ENCODE measurements at places on chromosomes 6 and 20.

DNA sequence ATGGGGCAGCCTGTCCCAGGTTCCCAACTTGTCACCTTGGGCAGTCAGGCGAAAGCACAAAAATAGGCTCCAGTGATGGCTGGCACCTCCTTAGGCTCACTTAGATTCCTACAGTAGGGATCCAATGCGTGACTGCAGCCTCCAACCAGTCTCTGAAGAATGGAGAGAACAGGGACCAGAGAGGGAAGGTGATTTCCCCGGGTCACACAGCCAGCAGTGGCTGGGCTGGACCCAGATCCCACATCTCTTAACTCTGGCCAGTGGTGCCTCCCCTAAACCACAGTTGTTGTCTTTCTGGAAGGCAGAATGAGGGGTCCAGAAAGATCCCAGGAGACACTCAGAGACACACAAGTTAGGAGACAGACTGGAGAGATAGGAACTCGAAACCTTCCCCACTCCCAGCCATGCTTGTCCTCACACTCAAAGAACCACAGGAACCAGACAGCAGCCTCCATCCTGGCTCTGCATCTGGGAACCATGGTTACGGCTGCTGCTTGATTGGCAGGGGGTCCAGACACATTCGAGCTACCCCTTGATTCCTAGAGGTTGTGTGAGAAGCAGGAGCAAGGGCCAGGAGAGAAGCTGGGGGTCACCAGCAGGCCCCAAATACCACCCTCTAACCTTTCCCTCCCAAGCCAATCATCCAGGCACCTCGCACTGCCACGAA, 33.1 kb upstream of the SIRPA start:
- DNase-seq: no peak

GRCh38 chr6:50791900-50792508, 26.7 kb upstream of the TFAP2B start:
- DNase-seq: peak; percentile 15

DNA sequence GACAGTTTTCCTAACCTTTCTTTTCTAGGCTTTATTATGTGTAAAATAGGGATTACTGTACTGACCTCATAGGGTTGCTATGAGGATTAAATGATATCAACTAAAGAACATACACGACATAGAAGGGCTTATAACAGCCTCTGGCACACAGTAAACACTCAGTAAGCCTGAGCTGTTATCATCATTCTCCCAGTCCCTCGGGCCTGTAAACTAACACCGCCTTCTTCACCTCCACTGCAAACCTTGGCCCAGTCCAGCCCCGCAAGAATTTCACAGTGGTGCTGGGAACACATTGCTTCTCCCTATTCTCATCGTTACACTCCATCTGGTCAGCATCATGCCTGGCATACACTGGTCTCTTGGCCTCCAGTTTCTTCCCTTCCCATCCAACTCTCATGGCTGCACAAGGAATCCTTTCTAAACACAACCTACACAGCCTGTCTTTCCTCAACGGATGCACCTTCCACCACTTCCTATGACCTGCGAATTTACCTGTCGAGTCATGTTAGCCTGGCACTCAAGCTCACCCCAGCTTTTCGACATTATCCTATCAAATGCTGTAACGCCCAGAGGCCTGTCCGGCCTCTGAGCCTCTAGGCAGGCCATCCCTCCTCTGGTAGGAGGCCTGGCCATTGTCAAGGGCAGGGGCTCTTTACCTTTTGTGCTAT, 92.1 kb downstream of the FYN start:
- no peak for DNase-seq

- no peak for DNase-seq
Measured at GRCh38 chr6:45001663-45002062, 326.5 kb upstream of the RUNX2 start.

GRCh38 chr20:6766433-6766832, 1.1 kb upstream of the BMP2 start:
- no peak for DNase-seq

GRCh38 chr20:53390770-53391169, 202.9 kb downstream of the ZNF217 start:
- DNase-seq: no peak

DNA sequence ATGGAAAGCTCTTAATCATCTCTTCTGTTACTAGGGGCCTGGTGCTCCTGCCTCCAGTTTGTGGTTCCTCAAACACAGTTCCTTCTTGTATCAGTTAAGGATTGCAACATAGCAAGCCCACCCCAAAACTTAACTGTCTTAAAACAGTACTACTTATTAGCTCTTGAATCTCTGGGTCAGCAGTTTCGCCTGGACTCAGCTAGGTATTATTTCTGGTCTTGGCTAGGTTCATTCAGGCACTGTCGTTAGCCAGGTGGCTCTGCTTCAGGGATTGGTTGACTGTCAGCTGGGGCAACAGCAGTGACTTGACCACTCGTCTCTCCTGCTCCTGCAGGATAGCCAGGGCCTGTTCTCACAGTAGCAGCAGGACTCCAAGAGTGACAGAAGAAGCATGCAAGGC, 30.0 kb upstream of the RALY start:
- DNase-seq: no peak

GRCh38 chr6:110557199-110557598, 80.8 kb upstream of the SLC22A16 start:
- no peak for DNase-seq

- DNase-seq: no peak
Measured at GRCh38 chr6:1015825-1016224, 296.1 kb upstream of the FOXQ1 start.

DNA sequence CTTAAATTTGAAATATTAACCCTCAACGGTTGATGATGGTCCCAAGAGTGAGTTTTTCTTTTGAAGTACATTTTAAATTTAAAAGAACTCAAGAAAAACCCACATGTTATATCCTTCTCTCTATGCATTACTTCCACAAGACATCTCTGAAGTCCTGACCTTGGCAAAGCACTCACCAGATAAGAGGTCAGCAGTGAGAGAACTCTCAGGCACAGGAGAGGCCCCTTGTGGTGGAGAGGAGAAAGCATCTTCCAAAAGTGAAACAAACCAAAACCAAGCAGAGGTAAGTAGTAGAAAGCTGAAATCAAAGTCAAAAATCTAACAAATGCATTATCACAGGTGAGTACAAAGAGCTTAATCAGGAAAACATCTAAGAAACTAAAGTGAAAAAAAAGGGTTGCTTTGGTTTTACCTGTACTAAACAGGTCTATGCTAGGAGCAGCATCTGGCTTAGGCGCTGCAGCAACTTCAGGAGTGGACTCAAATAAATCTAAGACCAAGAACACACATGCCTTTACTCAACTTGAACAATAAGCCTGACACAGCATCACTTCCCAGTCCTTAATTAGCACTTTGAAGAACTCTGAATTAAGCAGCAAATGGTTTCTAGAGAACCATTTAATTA, 80.5 kb downstream of the PRSS35 start:
- no peak for DNase-seq

DNA sequence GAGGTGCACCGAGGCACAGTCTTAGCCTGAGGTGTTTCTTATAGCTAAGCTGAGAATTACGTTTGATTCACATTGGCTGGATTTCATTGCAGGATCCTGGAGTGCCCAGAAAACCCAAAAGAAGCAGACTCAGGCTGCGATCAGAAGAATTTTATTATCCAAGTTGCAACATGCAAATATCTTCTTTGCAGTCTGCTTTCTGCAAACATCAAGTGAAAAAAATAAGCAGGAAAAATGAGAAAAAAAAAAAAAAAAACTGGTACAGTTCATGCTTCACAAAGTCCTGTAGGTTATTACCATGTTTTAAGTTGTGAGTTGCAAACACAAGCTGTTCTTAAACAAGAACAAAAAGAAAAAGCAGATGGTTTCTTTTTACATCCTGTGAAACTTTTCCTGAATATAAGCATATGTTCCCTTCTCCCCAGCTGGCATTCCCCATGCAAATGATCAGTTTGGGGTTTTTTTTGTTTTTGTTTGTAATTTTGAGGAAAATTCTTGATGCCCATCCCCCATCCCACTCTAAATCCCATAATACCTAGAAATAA, 349.0 kb downstream of the CBLN4 start:
- DNase-seq: no peak

GRCh38 chr6:3887150-3887700, 38.1 kb downstream of the FAM50B start:
- no peak for DNase-seq

DNA sequence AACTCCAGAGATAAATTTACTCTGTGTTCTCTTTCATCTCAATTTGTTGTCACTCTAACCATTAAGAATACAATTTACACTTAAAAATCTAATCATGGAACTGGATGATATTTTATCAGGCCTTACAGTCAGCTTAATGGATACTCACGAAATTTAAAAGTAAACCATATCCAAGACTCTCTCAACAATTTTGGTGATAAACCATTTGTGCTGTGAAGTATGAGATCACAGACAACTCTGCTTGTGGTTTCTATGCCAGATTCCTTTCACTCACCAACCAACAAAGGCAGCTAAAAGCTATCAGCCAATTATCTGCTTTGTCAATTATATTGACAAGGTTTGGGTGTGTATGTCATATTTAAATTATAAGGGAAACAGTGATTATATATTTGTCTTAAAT, 155.8 kb downstream of the TRDN start:
- no peak for DNase-seq

DNA sequence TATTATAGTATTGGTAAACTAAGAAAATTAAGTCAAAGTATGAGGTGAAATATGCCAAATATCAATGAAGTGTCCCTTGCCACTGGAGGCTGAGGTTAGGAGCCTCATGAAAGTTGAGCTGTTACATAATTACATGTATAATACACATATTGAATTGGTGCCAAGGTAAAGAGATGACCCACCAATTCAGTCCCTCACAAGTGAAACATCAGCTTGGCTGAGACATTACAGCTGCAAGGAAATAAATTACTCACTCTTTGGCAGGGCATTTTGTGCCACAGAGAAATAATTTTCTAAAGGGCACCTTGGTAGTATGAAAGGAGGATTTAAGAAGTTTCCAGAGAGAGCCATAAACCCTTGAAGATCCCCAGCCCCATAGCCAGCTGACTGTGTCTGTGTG, 127.4 kb downstream of the ADGRG6 start:
- DNase-seq: no peak

DNA sequence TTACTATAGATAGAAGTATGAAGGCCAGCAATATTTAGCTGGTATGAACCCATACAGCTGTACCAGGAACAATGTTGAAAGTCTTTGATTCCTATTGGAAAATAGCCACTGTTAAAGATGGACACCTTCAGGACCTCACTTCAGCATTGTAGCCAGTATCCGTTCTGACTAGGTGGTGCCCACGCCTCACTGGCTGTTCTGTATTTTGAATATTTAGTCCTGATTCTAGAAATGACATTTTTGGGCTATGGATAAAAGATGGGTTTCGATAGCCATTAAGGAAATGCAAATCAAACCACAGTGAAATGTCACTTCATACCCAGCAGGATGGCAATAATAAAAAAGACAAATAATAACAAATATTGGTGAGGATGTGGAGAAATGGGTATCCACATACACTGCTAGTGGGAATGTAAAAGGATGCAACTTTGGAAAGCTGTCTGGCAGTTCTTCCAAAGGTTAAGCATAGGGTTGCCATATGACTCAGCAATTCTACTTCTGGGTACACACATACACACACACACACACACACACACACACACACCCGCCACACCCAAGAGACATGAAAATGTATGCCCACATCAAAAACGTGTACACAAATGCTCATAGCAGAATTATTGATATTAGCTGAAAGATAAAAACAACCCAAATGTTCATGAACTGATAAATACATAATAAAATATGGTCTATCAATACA, 56.8 kb downstream of the UTRN start:
- DNase-seq: no peak

DNA sequence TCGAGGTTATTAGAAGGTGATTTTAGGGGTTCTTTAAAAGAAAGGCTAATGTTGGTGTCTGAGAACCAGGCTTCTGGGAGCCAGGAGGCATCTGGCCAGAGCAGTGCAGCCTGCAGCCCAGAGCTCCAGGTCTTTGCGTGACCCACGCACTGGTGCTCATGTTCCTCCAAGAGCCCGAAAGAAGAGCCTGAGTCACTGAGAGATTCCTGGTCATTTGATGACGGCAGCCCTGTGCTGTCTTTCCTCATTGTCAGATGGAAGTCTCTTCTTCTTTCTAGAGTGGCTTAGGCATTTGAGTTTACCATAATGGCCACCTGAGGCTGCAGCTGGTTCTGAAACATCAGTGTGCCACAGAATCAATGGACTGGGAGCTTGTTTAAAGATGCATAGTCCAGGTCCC, 46.4 kb downstream of the CD109 start:
- DNase-seq: no peak

GRCh38 chr6:116511424-116512110, at the start of gene CALHM5:
CALHM5 (plus strand) TSS chr6:116511639; CDS start chr6:116511697, 58 bp downstream.
- peak; percentile 67 for DNase-seq

DNA sequence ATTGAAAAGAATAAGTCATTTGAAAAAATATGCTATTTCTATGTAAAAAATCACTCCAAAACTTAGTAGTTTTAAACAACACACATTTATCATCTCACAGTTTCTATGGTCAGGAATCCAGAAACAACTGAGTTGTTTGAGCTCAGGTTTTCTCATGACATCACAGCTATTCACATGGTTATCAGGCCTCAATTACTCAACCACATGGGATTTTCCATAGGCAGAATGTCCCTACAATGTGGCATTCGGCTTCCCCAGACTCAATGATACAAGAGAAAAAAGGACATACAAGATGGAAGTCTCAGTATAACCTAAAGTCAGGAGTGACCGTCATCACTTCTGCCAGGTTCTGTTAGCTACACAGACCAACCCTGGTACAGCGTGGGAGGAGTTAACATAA, 3.4 kb upstream of the SLC35D3 start:
- no peak for DNase-seq

GRCh38 chr6:147554281-147554680, 45.8 kb downstream of the SAMD5 start:
- DNase-seq: no peak

GRCh38 chr6:129920103-129920798, 59.1 kb upstream of the TMEM244 start:
- peak; percentile 34 for DNase-seq

DNA sequence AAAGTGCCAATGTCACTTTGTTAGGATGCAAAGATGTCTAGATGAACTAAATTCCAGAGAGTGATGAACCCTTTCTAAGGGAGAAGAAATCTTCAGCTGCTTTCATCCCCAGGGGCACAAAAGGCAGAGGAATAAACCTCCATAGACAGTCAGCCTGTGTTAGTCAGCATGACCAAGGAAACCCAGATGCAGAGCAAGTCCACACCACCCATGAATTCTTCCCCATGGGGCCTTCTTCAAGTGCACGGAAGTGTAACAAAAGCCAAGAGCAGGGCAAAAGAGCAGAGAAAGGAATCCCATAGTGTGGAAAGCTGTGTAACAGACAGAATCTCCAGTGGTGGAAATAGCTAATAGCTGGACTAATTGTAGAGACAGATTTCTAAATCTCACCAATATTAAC, 50.0 kb downstream of the DCDC2 start:
- no peak for DNase-seq

GRCh38 chr6:106973018-106973835, 1.3 kb downstream of the CD24 start:
- no peak for DNase-seq
